Adrenal gland (tissue), 19 donors: ENCODE measurements at places on chromosomes 4 and X. TPM values are rescaled to one million over a fixed set of nuclear protein-coding genes. Genes with fewer than 3 reads are reported as not detected.

CHRDL1 gene
- polyA plus RNA-seq: 3.6 TPM

CFAP299 gene
- polyA plus RNA-seq: not detected

FBXO8 gene
- polyA plus RNA-seq: 20.0 TPM

NDST3 gene
- 0.70 TPM for polyA plus RNA-seq

STPG2 gene
- 0.20 TPM for polyA plus RNA-seq

WDFY3 gene
- polyA plus RNA-seq: 9.5 TPM

NAT8L gene
- 0.18 TPM for polyA plus RNA-seq
